ENCODE measurements at places on chromosomes 2 and 18.

DNA sequence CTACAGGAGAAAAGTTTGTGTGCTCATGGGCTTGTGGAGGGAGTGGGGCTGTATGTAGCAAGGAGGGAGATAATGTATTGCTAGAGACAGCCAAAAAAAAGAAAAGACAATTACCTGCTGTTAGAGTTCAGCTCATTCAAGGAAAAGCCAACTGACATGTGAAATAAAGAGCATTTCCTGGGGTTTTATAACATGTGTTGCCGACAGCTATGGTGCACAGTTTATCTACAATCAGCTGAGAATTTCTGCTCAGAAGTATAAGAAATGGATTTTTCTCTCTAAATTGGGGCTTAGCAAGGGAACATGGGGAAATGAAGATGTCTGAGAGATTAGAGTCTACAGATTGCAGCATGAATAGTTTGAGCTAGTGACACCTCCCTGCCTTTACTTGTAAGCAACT is 674.1 kb downstream of the SUCLG1 start:
- DNase-seq, result no peak

GRCh38 chr2:124524155-124524915 is 499.2 kb downstream of the CNTNAP5 start:
- DNase-seq, result no peak

DNA sequence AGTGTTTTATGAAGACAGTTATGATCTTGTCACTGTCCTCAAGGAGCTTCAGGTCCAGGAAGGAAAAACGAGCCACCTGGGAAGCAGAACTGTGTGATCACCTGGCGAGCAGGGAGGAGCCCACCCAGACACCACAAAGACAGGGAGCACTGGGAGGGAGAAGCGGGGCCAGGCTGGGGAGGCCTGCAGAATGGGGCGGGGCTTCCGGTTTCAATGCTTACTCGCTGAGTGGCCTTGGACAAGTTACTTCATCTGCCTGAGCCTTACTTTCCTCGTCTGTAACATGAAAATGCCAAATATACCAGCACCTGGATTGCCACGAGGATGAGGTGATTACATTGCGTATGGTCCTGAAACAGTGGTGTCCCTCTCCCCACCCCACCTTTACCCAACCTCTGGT is 227.5 kb downstream of the ANKRD30B start:
- DNase-seq, result no peak

DNA sequence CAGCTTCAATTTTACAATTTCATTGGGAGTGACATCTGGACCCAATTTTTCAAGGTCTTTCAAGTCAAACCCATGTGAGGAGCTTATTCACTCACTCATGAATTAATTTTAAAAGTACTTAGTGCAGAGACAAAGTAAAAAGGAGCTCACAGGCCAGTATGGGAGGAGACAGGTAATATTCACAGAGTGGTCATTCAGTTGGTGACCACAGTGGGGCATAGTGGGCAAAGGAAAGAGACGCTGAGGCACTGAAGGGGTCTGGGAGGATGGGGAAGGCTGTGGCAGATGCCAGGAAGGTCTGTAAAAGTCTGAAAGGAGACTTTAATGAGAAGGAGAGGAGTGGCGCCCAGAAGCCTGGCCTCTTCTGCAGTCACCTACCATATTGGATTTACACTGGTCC is 76.0 kb downstream of the CD8B2 start:
- DNase-seq, result no peak

- DNase-seq, result no peak
These were observed 4.3 kb upstream of the TRPM8 start for GRCh38 chr2:233912691-233913423.

DNA sequence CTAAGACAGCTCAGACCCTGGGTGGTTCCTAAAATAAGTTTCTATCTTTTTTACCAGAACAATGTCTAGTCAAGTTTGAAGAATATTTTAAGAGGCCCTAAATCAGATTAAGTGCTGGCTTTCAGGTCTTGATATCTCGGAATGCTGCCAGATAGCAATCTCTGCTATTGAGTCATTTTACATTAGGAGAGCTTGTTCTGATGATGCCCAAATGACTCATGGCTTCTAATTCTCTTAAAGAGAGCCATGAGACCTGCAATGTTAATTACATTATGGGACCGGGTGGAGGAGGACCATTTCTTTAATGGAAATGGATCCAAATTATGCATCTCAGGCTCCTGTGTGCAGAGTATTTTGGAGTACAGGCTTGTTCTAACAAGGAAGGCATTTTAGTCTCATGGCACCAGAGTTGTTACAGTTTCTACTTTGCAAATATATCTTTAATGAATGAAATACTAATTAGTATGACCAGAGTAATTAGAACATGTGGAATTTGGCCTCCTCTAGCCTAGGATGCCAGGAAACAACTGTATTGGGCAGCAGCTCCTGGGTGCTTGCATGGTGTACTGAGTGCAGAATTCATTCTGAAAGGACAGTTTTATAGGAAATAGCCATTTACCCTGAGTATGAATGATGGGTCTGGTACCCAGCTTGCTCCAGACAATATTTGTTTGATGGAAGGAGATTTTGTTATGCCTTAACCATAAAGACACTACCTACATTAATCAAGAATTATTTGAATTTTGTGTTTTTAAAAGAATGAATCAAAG is 94.0 kb upstream of the SULT1C3 start:
- DNase-seq, result no peak

Data from KG1 (cell line).